Stimulated activated CD8-positive, alpha-beta memory T cell treated with anti-CD3 and anti-CD28 coated beads, Interleukin-2, amount 100 ng/mL, for 1 hour (primary cell): ENCODE measurements at places on chromosomes 5 and 9.

DNA sequence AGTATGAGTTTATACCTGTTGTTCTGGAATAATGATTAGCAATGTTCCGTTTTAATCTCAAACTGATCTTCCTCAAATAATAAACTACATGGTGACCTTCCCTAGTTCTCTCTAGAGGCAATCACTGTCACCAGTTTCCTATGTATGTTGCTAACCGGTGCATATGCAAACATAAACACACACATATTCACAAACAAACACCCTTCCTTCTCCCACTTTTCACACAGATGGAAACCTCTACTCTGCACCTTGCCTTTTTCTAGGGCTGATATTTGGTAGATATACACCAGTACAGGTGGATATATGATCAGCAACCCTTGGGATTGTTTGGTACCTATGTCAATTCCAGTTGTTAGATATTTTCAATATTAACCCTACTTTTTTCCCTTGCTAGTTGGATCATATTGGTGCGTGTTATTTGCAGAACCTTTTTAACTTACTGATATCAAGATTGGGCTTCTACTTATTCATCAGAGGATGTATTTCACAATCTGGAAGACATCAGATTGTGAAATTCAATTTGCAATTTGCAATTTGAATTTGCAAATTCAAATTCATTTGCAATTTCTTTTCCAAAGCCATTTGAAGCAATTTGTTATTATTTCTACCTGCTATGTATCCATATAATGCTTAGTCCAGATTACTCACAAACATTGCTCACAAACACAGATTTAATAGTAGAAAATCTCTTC, 12.6 kb downstream of the FYB1 start:
- no peak for DNase-seq

GRCh38 chr9:12875191-12875590, 100.4 kb downstream of the LURAP1L start:
- DNase-seq, result no peak

GRCh38 chr9:89078860-89079259, 87.6 kb downstream of the S1PR3 start:
- no peak for DNase-seq

GRCh38 chr5:42377496-42377895, 45.7 kb upstream of the GHR start:
- no peak for DNase-seq

- no peak for DNase-seq
Measured at GRCh38 chr9:126295516-126295915, 31.1 kb upstream of the MVB12B start.

DNA sequence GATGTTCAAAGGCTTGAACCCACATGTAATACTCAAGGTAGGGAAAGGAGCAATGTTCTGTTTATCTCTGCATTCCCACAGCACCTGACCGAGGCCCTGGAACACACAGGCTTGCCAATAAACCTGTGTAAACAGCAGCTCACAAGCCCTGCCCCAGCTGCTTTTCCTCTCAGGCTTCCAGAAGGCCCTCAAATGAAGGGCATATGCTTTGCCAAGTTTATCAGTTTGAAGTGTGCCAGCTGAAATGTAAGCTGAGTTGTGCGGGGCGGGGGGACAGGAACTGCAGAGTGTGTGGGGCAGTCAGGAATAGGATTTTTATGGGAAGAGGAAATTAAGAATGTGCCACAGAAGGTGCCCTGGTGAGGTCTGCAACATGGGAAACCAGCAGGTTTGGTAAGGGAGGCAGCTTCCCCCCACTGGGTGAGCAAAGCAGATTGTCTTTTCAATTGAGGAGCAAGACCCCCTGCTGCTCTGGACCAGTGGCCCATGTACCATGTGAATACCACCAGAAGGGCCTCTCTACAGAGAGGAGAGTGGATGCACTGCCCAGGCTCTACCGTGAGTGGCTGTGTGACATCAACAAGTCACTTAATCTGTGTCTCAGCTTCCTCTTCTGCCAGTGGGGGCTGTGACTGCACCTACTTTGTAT, 194.8 kb downstream of the SPOCK1 start:
- no peak for DNase-seq
